Activated CD8-positive, alpha-beta memory T cell treated with anti-CD3 and anti-CD28 coated beads, Interleukin-2, amount 10 ng/mL, durations not matched to agents 7 days and 5 days (primary cell): ENCODE measurements at places on chromosomes 7 and 10.

DNA sequence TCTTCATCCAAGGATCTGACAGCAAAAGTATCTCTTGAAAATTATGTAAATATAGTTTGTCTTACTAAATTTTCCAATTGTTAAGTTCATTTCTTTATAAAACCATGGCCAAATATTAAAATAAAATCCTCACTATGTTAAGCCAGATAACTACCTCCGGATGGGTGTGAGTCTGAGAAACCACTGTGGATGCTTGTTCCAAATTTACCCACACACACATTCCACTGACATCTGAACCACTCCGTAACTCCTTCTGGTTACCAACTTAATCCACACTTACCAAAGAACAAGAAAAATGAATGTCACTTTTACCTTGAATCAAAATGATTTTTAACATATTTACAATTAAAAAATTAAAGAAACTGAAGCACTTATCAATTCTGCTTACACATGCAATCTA lies 19.7 kb downstream of the CYTH3 start:
- no peak for DNase-seq

DNA sequence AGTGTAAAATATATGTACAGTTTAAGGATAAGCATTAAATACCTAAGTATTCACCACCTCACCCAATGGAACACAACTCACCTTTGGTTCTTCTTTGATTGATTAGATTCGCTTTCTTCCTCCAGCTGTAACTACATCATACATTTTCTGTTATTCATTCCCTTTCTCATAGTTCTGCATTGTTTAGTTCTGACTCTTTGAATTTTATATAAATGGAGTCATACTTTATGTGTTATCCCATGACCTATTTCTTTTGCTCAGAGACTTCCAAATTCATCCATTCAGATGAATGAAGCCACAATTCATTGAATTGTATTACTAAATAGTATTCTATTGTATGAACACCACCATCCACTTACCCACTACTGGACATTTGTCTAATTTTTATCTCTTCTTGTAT lies 12.3 kb downstream of the THNSL1 start:
- no peak for DNase-seq

- DNase-seq: no peak
These were observed 32.8 kb downstream of the SLC35G1 start for GRCh38 chr10:93926613-93927012.

DNA sequence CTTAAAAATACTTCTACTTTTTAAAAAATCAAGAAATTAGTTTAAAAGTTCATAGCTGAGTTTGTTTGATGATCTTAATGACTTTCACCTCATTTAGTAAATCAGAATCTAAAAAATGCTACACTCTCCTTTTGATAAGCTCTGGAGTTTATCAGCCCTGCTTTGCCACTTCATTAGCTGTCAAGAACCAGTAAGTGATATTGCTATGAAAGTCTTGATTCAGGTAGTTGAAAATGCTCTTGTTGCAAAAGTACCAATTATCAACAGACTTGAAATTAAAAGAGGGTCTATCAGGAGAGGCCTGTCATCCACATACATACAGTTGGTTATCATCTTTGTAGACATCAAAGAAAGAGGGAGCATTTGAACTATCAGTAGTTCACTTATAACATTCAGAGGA lies 41.6 kb downstream of the SEMA3A start:
- DNase-seq: no peak

- no peak for DNase-seq
These were observed 212.2 kb downstream of the PCLO start for GRCh38 chr7:82950436-82950835.

DNA sequence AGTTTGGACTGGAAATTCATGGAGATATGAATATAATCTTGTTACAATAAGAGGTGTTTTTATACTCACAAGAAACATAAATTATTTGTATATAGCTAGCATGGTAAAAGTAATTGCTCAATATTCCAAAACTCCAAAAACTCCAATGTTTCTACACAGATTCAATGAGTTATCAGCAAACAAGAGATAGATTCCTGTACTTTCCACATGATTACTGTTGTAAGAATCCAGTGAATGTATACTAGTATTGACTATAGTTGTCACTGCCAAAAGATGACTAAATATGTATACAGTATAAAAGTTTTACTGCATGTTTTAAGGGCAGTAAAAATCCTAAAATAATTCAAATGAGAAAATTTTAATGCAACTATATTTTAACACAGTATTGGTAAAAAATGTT lies 10.7 kb downstream of the ATOH7 start:
- no peak for DNase-seq

DNA sequence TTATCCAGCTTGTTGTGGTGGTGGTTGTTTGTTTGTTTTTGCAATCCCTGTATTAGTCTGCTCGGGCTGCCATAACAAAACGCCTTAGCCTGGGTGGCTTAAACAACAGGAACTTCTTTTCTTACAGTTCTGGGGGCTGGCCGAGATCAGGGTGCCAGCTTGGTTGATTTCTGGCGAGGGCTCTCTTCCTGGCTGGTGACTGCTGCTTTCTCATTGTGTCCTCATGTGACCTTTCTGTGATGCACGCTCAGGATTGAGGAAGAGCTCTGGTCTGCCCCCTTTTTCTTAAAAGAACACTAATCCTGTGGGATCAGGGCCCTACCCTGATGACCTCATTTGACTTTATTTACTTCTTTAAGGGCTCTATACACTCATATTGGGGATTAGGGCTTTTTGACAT lies 107.1 kb upstream of the NRP1 start:
- DNase-seq: no peak
